HTR-8/SVneo (cell line): ENCODE measurements at places on chromosomes 5 and 9.

GRCh38 chr5:122607818-122608217, 167.1 kb upstream of the SNX2 start:
- no peak for DNase-seq

- DNase-seq, result no peak
These were observed 552.3 kb downstream of the EFNA5 start for GRCh38 chr5:107118184-107119019.

- no peak for DNase-seq
These were observed 434.9 kb upstream of the SMARCA2 start for GRCh38 chr9:1580215-1580614.

- DNase-seq, result no peak
These were observed 132.8 kb downstream of the ZNF354C start for GRCh38 chr5:179192891-179193470.

DNA sequence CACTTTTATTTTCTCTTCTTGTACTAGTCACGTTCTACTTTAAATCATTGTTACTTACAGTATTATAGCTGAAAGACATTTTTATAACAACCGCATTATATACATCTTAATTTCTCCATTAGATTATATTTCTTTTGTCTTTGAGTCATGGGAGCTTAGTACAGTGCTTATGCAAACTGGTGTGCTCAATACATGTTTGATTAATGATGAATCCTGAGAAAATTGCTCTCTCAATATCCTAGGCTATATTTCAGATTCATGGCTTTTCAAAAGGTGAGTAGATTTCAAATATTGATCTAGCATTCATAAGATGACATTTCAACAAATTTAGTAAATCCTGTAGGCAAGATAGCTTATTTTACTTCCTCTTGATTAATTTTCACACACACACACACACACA, 102.2 kb upstream of the FST start:
- DNase-seq, result no peak

DNA sequence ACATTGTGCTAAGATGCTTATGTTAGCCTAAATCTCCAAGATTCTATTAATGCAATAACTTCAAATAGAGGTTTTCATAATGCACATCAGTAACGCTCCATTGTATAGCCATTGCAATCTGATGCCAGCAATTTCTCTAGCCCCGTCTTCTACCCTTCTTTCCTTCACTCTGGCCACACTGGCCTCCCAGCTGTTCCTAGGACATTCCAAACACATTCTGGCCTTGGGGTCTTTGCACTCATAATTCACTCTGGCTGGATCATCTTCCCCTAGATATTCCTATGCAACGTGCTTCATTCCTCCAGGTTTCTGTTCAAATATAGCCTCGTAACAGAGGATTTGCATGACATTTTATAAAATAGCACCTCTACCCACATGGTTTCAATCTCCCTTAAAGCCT, 23.3 kb downstream of the FAM81B start:
- no peak for DNase-seq

DNA sequence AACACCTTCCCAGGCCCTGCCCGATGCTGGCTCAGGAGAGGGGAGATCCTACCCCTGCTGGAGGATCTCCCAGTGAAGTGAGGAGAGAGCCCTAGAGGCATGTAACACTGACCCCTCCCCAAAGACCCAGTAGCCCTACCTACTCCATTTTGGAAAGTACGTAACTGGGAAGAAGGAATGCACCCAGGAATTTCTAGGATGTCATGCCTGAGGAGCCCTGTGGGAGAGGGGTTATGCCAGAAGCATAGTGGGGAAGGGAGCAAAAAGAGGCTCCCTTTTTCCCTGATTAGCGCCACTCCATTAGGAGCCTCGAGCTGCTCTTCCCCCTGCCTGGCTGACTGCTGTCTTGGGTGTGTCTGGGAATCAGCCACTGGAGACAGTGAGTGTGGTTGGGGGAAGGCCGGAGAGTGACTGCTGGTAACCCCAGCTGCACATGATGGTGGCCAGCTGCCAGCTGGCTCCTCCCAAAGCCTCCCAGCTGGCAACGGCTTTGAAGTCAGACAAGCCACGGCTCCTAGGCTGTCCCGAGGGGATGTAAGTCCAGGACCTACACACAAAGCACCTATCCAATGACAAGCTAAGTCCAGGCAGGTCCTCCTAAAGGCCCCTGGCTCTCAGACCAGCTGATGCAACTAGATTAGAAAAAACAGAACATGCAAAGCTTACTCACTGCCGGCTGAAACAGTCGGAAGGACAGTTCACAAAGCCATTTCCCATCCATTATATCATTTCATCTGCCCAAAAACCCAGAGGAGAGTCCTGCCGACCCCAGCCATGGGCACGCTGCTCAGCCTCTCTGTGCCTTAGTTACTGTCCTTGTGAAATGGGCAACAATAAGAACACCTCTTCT, 136.5 kb upstream of the ABCA1 start:
- DNase-seq, result peak; percentile 79

GRCh38 chr9:17793713-17794622, 215.1 kb downstream of the SH3GL2 start:
- DNase-seq, result no peak

DNA sequence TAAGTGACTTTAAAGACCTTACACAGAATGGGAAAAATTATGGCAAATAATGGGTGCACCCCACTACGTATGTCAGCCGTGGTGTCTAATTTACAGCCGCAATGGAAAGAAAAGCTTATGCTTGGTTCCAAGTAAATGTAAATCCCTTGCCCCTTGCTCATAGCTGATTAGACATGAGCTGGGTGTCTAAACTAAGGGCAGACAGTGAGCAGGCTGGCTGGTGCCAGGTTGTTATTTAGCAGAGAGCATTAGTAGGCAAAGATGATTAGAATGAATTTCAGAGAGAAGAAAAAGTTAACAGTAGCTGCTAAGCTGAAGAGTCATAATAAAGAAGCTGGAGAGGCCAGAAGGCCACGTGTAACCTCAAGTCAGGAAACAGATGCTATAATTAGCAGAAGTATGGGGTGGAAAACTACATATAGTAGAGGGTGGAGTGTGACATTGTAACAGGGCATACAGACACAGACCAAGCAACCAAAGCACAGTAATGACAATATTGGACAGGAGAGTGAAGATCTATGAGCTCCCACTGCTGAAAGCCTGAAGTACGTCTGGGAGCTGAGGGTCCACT, 257.7 kb downstream of the MCTP1 start:
- no peak for DNase-seq

GRCh38 chr9:843427-843785, 1.9 kb downstream of the DMRT1 start:
- no peak for DNase-seq

GRCh38 chr9:16976427-16976826, 106.0 kb upstream of the BNC2 start:
- no peak for DNase-seq

DNA sequence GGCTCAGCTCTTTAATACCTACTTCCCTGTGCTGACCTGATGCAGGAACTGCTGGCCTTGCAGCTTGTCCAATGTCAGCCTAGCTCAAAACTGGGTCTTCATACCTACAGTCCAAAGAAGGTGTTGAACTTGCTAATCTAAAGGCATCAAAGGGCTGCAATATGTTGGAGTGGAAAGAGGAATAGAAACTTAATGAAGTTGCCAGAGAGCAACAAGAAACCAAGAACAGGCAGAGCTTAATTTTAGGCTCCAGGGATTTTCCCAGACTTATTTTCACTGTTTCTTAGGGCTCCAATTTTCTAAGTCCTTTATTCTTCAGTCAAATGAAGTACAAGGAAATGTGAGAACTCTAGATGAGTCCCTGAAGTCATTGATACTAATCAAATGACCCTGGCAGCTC, 17.6 kb upstream of the ERCC6L2 start:
- DNase-seq, result no peak

DNA sequence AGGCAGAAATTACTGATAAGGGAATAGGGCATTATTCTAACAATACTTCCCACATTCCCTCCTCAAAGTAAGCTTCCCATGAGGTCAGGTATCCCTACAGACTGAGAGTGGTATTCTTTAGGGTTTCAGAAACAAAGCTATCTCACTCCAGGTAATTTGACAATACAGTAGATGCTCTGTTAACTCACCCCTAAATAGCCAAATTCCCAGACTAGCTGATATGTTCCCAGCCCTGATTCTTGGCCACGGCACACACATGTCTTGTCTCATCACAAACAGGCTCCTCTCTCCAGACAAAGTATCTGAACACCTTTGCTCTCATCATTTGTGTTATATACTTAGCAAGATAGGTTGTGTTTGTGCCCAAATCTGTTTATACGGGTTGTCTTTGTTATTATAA, 139.9 kb downstream of the ZNF608 start:
- DNase-seq, result no peak

- no peak for DNase-seq
These were observed 21.0 kb upstream of the NPR3 start for GRCh38 chr5:32690153-32690552.

DNA sequence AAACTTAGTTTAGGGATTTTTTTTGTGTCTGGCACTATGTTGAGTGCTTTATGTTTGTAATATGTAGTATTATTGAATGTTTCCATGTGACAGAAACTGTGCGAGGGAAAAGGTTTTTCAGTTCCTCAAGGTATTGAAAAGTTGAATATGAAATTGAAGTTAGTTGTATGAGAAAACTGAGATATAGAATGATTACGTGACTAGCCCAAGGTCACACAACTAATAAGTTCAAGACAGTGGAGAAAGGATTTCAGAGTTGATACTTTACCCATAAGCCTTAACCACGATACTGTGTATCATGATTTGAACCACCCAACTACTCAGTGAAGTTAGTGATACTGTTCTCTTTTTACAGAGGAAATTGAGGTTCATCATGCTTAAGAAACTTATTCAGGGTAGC, 5.7 kb downstream of the NIPBL start:
- DNase-seq, result no peak

DNA sequence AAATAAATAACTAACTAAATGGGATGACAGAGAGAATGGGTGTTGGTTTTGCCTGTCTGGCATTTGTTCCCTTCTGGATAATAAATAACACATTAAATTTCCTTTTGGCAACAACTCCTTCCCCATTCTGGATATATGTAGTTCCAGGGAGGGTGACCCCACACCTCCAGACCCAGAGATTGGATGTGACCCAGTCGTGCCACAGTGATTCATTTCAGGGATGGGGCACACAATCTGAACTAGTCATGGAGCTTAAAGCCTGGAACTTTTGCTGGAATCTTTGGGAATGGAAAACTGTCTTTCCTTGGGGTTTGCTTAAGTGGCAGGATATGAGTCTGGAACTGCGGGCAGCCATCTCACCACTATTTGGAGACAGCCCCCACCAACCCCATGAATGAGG, 11.3 kb downstream of the KLF9 start:
- DNase-seq, result no peak

GRCh38 chr9:129865668-129866320, 30.5 kb downstream of the USP20 start:
- no peak for DNase-seq

- peak; percentile 26 for DNase-seq
These were observed 16.4 kb upstream of the PDCD1LG2 start for GRCh38 chr9:5493679-5494511.

DNA sequence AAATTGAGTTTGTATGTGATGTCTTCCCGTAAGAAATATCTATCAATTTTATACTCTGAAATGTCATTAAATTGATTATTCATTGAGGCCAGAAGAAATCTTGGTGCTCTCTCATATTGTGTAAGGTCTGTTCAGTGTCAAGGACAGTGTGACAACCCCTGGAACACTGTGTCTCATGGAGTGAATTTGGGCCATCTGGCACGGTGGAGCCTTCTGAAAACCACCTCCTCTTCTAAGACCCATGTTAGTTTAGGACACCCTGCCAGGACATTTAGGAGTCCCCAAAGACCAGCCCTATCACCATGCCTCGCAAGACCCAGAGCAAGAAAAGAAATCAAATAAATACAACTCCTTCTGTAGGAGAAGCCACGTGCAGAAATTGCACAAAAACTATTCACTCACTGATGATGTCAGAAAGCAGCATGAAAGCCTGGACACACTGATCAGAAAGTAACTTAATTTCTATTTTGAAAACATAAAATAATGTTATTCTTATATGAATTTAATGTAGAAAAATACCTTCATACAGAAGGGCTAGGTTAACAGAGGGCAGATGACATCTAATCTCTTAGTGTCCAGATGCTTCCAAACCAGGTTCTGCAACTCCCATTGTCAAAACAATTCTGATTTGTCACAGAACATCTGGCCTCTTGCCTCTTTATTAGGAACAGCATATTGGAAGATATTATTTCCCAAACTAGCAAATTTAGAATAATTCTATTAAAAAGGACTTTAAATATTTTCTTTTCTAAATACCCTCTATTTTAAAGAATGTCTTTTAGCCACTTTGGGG, 298.8 kb downstream of the NR2F1-AS1 start:
- DNase-seq, result no peak

- no peak for DNase-seq
These were observed 23.3 kb downstream of the RAD1 start for GRCh38 chr5:34891981-34892380.

GRCh38 chr5:3333836-3334235, 261.8 kb upstream of the IRX1 start:
- no peak for DNase-seq
